ENCODE measurements at places on chromosomes 4 and X.

DNA sequence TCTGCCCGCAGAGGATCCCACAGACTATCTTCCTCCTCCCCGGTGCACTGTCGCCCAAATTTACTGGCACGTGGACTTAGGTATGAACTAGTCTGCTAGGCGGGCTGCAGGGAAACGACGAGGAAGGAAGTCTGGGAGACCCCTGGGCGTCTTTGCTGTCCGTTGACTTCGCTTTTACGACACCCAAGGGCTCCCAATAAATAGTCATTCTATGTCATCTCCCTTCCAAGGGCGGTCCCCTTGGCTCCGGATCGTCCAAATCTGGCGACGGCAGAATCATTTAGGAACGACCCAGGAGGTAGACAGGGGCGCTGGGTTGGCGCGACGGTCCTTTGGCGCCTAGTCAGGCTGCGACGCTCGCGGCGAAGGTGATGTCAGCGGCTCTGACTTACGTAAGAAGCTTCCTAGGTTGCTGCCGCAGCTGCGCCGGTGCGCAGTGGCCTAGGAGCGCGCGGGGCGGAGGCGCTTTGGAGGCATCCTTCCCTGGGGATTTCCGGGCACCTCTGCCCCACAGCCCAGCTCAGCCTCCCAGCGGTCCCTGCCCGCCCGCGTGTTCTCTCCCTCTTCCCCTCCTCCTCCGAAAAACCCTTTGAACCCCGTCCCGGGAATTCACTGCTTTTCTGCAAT lies 2.2 kb downstream of the NHS start:
- DNase-seq: no peak

DNA sequence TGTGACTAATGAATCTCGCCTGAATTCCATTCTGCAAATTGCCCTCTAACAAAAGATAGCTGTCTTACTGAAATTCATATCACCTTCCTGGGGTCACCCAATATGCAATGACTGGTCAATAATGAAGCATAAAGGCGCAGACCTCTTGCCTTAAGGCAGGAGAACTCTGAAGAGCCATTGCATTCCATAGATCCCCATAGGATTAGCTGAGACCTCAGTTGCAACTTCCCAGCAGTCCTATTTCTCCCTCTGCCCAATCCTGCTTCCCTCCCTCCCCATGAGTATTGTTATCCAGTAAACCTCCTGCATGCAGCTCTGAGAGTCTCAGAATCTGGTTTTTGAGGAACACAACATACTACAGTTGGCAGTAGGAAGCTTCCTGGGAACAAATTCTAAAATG lies 396.5 kb downstream of the DCAF12L2 start:
- DNase-seq: no peak

GRCh38 chr4:139676365-139676764 lies 10.7 kb downstream of the MGST2 start:
- no peak for DNase-seq

- DNase-seq: no peak
Observed at GRCh38 chr4:188536826-188537225, 397.6 kb downstream of the TRIML1 start.

GRCh38 chrX:132483488-132483887 lies 5.3 kb downstream of the MBNL3 start:
- DNase-seq: no peak

DNA sequence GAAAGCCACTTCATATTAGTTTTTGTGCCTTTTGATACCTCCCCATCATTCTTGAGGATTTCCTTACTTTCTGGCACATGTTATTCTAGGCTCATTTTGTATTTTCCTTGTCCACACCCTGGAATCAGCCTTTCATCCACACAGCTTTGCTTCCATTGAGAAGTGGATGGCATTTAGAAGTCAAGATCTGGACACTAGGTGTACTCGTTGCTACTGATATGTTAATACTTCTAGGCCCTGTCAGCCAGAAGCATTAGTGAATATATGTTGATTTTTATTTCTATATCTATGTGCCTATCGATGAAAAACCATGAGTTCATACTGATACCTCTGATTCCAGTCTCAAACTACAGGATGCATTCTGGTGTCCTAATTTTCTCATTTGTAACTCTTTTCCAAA lies 73.2 kb downstream of the ARHGAP24 start:
- no peak for DNase-seq

- no peak for DNase-seq
Observed at GRCh38 chr4:143858456-143858855, 46.9 kb downstream of the GYPE start.

GRCh38 chr4:156778093-156778492 lies 193.5 kb downstream of the PDGFC start:
- DNase-seq: no peak

DNA sequence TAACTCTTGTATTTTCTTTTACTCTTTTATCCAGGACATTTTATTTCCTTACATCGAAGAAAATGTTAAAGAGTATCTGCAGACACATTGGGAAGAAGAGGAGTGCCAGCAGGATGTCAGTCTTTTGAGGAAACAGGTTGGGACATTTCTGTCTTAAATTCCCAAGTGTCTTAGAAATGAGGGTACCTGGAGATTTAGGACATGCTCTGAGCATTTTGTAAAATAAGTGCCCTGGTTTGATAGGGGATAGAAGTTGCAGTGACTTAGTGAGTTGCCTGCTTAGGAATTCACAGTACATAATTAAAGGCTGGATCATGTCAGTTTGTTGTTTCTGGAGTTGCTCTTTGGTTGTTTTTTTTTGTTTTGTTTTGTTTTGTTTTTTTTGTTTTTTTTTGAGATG lies 17.5 kb downstream of the ENOPH1 start:
- DNase-seq: no peak

- peak; percentile 50 for DNase-seq
Observed at GRCh38 chrX:20265221-20265725, 1.4 kb downstream of the RPS6KA3 start.

- no peak for DNase-seq
Observed at GRCh38 chr4:159017323-159018026, 85.4 kb upstream of the RAPGEF2 start.

GRCh38 chr4:27318740-27319139 lies 458.1 kb downstream of the STIM2 start:
- DNase-seq: no peak

DNA sequence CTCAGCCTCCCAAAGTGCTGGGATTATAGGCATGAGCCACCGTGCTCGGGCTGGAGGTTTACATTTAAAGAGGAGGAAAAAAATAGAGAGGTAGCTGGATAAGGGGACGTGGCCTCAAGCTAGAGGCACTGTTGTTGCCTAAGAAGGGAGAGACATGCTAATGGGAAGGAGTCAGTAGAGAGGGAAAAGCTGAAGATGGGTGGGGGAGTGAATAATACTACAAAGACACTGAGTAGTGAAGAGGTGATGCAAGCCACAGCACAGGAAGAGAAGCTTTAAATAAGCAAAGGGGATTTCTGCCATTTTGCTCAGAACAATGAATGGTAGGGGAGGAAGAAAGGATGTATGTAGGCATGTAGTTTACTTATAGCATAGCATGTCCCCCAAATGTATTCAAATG lies 11.5 kb upstream of the AP1S2 start:
- no peak for DNase-seq

- DNase-seq: no peak
Observed at GRCh38 chr4:26987191-26987590, 126.5 kb downstream of the STIM2 start.

- no peak for DNase-seq
Observed at GRCh38 chrX:36867143-36867542, 141.0 kb upstream of the FAM47C start.

DNA sequence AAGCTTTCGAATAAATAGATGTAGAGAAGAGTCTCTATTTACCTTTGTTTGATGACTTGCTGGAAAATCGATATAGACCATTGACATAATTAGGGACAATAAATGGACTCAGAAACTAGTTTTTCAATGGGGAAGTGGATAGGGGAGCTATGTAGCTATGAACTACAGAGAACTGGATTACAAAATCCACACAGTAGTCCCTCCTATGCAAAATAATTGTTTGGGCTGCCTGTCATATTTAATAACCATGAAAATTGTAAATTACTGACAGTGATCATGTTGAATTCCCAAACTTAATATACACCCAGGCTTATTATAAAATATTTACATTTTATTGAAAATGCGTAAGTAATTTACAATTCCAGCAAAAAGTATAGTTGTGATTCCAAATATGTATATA lies 333.1 kb upstream of the FAM241A start:
- DNase-seq: no peak

- DNase-seq: no peak
Observed at GRCh38 chrX:146707781-146708180, 101.8 kb upstream of the CXorf51B start.

- peak; percentile 66 for DNase-seq
Observed at GRCh38 chrX:137051978-137052642, 18.3 kb upstream of the GPR101 start.

DNA sequence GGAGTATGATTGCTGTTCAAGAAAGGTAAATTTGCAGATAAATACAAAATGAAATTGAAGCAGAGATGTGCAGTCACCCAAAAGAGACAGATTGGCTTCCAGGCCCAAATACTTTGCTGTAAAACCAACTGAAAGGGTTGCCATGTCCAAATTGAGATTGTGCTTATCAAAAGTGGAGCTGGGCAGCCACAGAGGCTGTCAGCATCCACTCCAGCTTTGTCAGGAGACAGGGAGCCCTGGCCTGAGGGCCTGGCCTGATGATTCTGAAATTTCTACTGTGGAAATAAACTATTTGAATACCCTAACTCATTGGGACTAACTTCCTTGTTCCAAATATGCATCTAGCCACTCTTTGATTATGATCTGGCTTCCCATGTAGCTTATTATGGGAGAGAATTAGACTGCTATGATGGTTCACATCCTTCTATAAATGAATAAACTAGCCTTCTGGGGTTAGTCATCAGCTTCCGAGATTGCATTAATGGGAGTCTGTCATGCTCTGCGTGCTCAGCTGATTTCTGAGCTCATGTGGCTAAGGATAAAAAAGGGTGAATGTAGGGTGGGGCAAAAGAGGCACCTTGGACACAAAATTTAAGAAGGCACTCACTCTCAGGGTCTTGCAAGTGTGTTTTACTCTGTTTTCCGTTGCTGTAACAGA lies 48.2 kb downstream of the SLC34A2 start:
- no peak for DNase-seq

DNA sequence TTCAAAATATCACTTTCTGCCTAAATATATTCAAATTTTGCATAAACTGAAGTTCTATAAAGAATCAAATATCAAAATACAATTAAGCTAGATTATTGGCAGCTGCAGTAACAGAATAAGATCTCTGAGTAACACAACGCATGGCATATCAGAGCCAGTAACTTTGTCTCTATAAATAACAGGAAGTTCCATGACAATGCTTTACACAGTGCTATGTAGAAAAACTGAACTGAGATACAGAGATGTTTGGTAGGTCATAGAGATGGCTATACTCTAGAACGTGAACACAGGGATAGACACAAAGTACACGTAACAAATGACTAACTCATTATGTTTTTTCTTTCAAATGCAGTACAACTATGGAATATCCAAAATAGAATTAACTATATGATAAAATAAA lies 18.2 kb downstream of the UBE2D3 start:
- DNase-seq: no peak
